ENCODE measurements at places on chromosomes 11 and 22. TPM values are rescaled to one million over a fixed set of nuclear protein-coding genes. Genes with fewer than 3 reads are reported as not detected.
A peak's percentile ranks its signal among the peaks of the same experiment; 100 is the strongest.

MS4A6E gene
- not detected for total RNA-seq

- no peaks in the 10 kb centered on the region for H3K36me3 ChIP-seq
- H3K4me1 ChIP-seq: peaks cover 5% of the 10 kb centered on the region
- H3K27me3 ChIP-seq: peaks cover 41% of the 10 kb centered on the region
- H3K4me3 ChIP-seq: no peak overlapping the region
Observed at GRCh38 chr11:31826536-31827438, 15.7 kb upstream of the PAX6 start.

- no peaks in the 10 kb centered on the region for H3K4me1 ChIP-seq
- H3K36me3 ChIP-seq: no peaks in the 10 kb centered on the region
- no peak overlapping the region for H3K27ac ChIP-seq
- no peak for DNase-seq
Observed at GRCh38 chr11:69746752-69747742, 28.1 kb downstream of the FGF4 start.

MMP10 gene
- not detected for total RNA-seq

GRCh38 chr11:64447831-64448598 lies 89.1 kb downstream of the RPS6KA4 start:
- no peak for DNase-seq
- H3K4me1 ChIP-seq: peaks cover 25% of the 10 kb centered on the region
- peak overlapping the region; percentile 35 for H3K4me3 ChIP-seq
- H3K27me3 ChIP-seq: no peaks in the 10 kb centered on the region
- H3K27ac ChIP-seq: peak overlapping the region; percentile 22
- no peaks in the 10 kb centered on the region for H3K36me3 ChIP-seq

- H3K4me3 ChIP-seq: no peak overlapping the region
- H3K36me3 ChIP-seq: no peaks in the 10 kb centered on the region
Observed at GRCh38 chr11:31114442-31114841, 255.1 kb downstream of the DCDC1 start.

OR4A16 gene
- not detected for total RNA-seq

All from esophagus squamous epithelium (tissue), 5 donors.